ENCODE measurements at places on chromosomes 1 and 21.

GRCh38 chr1:210739627-210740026 is 394.3 kb downstream of the KCNH1 start:
- no peak for DNase-seq

GRCh38 chr1:3321559-3322449 is 132.7 kb upstream of the ARHGEF16 start:
- no peak for DNase-seq

DNA sequence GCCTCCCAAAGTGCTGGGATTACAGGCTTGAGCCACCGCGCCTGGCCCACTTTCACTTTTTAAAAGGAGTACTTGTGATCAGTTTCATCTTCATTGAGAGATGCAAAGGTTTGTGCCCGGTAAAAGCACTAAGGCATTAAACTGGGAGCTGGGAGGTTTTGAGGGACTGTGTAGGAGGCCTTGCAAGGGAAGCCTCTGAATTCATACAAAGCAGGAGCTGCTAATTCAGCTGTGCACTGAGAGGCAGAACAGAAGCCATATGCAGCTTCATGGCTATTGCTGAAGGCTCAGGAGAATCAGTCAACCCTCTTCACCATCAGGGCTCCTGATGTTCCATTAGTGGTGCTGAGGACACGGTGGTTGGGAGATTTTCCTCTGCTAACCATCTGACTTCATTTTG is 77.7 kb downstream of the GPR88 start:
- DNase-seq: no peak

GRCh38 chr1:246785494-246786111 is 61.4 kb downstream of the SCCPDH start:
- no peak for DNase-seq

GRCh38 chr1:58443986-58444868 is 102.3 kb downstream of the OMA1 start:
- no peak for DNase-seq

GRCh38 chr1:116439701-116440100 is 66.7 kb downstream of the ATP1A1 start:
- no peak for DNase-seq

- no peak for DNase-seq
Observed at GRCh38 chr1:228471762-228472398, 15.3 kb upstream of the RNF187 start.

DNA sequence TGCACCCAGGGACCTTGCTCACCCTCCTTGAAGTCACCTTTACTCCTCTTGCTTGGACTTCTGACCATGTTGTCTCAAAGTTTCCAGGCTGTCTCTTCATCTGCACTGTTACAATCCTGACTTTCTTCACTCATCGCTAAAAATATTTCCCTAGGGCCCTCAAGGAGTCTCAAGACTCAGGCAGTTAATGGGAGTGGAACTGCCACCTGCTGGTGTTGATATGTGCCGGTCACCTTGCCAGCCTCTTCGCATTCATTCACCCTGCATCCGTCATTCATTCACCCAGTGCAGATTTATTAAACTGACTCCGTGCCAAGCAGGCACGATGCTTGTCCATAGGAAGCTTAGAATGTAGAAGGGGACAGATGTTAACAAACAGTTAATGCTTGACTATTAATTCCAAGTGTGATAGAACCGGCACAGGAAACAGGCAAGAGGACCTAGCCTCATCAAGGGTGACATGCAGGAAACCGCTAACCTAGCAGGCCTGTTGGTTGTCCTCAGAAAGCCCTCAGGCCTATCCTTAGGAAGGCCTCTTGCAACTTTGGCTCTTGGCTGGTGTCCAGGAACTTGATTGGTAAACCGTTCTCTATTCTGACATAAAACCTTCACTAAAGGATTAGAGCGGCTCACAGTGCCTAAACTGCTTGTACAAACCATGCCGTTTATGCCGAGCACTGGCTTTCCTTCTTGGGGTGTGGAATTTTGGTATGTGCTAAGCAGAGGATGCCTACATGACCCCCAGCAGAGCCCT is 342.2 kb downstream of the CAMTA1 start:
- DNase-seq: no peak

- no peak for DNase-seq
Observed at GRCh38 chr21:35178827-35179226, 129.7 kb upstream of the RUNX1 start.

DNA sequence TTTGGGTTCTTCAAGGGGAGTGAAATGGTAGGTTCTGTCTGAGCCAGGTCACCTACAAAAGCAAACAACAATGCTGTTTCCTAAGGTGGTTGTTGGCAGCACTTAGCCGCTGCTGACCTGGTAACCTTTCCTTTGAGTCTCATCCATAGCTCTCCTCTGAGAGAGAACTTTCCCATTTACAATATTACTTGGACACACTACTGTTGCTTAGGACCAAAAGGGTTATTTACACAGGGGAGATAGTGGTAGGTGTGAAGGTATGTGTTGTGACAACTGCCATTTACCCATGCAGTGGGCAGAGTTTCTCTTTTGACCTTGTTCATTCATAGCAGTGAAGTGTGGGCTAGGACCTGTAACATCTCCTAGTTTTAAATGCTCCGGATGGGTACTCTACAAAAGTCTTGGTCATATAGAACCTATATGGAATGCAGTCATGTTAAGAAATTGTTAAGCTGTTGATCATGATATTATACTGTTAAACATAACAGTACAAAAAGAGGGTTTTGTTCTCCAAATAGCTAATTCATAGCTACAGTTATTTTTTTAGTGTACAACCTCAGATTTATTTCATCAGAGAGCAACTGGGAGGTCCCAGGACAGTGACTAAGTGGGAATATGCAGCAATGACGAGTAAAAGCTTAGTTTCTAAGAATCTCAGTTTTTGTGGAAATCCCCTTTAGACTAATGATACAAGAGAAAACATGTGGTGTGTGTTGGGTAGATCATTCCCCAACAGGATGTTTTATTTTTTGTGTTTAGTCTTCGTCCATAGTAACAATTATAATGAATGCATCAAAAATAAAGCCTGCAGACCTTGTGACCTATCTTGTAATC is 219.7 kb downstream of the NFIA start:
- no peak for DNase-seq

DNA sequence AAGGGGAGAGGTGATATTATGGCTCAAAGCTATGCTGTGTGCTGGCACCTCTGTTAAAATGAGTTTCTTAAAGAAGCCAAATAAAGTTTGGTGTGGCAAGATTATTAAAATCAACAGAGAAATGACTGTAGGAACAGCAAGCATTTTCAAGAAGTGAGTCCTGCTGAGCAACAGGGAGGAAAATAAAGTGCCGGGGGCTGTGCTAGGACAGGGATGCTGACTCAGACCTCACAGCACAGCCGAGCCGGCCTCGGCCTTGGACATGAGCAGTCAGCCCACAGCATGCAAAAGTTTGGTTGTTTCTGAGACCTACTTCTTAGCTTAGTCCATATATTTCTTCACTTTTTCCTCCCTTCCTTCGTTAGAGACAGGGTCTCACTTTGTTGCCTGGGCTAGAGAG is 19.2 kb downstream of the CNIH3 start:
- DNase-seq: no peak

- peak; percentile 94 for DNase-seq
Observed at GRCh38 chr1:109640285-109640865, 15.5 kb upstream of the GSTM4 start.

DNA sequence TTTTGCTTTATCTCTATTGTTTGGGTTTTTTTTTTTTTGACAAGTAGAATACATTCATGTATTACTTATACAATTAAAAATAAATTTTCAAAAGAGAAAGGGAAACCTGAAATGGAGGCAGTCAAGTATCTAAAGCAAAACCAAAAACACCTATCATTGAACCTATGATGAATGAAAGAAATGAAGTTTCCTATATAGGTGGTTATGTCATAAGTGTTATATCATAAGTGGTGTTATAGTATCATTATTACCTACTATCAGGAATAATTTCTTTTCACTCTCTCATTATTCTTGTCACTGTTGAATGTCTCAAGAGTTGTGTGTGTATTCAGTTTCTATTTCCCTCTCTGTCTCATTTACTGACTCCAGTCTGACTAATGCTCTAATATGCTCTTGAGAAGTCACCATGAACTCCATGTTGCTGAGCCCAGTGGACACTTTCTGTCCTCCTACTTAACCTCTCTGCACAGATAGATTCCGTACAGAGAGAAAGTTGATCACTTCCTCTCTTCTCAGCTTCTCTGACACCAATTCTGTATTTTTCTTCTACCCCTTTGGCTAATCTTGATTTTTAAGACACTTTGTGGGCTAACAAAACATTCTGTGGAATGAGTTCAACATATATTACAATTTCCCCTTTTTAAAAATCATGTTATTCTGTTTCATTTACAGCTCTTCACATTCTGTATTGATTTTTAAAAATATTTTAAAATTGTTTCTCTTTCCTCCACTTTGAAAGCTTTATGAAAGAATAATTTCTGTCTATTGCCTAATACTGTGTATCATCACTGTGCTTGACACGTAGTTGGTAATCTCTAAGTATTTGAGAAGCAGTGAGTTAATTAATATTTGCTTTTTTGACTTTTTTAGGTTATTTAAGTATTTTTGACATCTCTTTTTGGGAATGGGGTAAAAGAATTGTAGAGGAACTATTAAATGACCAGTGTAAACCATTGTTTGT is 50.1 kb downstream of the RASAL2 start:
- no peak for DNase-seq

DNA sequence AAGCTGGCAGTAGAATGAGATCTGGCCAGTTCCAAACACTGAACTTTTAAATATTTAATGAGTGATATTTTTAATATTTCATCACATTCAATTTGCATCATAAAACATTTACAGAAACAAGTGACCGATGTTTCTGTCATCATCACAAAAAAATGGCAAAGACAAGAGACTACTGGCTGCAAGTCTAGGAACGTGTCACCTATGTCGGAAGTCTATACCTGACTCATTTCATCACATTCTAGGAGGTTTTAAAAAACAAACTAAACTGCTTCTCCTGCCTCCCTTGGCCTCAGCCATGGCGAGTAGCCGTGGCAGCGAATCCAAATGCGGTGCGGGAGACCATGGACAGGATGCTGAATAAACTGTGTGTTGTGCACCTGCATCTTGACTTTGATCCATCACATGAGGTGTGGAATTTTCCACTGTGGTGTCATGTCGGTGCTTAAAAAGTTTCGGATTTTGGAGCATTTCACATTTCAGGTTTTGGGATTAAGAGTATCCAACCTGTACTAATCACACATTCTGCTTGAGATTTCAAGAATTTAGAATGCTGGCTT is 43.1 kb downstream of the CLSTN1 start:
- DNase-seq: no peak

GRCh38 chr1:198449727-198450433 is 90.6 kb downstream of the ATP6V1G3 start:
- no peak for DNase-seq

- DNase-seq: no peak
Observed at GRCh38 chr1:180179162-180179957, 24.7 kb downstream of the QSOX1 start.

DNA sequence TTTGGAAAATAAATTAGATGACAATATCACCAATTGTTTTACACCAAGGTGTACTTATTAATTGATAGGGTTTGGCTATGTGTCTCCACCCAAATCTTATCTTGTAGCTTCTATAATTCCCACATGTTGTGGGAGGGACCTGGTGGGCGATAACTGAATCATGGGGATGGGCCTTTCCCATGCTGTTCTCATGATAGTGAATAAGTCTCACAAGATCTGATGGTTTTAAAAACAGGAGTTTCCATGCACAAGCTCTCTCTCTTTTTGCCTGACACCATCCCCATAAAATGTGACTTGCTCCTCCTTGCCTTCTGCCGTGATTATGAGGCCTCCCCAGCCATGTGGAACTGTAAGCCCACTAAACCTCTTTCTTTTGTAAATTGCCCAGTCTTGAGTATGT is 131.0 kb upstream of the LMO4 start:
- no peak for DNase-seq
